AG20443 (cell line): ENCODE measurements at places on chromosomes 5 and 9.

DNA sequence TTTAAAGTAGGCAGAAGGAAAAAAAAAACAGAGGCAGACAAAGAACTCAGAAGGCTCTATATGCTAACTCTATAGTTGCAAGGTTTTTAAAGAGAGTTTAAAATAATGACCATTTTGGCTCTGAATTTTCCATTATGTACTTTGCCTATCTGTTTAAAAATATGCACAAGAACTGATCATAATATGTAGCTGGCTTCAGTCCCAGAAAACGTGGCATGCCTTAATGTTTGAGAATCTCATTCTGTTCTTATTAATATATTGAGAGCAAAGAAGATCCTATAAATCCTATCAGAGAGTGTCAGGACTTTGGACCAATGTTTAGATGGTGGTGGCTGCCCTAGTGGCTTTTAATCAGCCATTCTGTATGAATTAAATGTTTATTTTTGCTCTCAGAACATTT lies 121.5 kb downstream of the JMY start:
- DNase-seq, result no peak

GRCh38 chr5:102018690-102019089 lies 277.4 kb downstream of the SLCO4C1 start:
- DNase-seq, result no peak

GRCh38 chr9:133726401-133727276 lies 11.5 kb downstream of the SARDH start:
- DNase-seq, result peak; percentile 73

- DNase-seq, result peak; percentile 13
These were observed 995.8 kb upstream of the WWC1 start for GRCh38 chr5:167295681-167296005.

DNA sequence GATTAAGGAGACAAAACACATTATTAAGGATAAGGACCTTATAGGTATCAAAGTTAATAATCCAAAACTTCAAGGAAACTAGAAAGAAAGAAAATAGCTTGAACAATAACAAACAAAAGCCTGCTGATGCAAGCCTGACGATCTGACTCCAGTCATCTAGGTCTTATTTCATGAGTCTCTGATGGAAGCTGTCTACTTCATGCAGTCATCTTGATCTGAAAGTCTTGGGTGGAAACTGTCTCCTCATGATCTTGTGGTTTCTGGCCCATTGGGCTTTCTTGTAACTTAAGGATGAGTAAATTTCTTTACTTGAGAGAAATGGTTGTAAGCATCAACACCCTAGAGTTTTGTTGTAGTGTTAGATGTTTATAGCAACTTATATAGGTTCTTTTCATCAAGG lies 20.6 kb upstream of the PSIP1 start:
- DNase-seq, result no peak

GRCh38 chr9:89448821-89449220 lies 49.1 kb downstream of the SEMA4D start:
- DNase-seq, result no peak

- no peak for DNase-seq
These were observed 235.6 kb downstream of the RAB3C start for GRCh38 chr5:58818465-58818864.

- DNase-seq, result peak; percentile 89
These were observed 21.3 kb downstream of the NREP start for GRCh38 chr5:111735583-111736270.

DNA sequence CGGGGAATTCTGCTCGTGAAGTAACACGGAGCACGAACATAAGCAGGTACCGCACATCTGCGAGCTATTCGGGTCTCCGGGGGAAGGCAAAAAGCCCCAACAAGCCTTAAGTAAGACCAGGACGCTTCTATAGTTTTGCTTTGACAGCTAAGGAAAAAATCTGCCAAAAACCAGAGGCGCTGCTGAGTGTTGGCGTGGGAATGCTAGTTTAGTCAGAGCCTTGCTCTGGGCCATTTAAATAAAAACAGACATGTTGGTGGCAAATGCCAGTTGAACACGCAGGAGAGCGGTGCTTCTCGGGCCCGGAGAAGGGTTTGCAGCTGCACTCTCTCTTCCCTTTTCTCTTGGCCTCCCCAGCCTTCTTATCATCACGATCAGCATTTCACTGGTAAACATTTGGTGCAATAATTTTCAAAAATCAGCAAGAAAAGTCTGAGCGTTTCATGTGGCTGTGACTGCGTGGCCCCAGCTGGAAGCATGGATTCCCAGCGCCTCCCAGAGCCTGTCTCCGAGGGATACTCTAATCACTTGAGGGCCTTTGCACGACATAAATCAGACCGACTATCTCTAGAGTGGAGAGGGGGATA lies 6.4 kb upstream of the NOTCH1 start:
- peak; percentile 87 for DNase-seq

- DNase-seq, result peak; percentile 53
These were observed 149.7 kb upstream of the SPRY4 start for GRCh38 chr5:142474431-142475094.

DNA sequence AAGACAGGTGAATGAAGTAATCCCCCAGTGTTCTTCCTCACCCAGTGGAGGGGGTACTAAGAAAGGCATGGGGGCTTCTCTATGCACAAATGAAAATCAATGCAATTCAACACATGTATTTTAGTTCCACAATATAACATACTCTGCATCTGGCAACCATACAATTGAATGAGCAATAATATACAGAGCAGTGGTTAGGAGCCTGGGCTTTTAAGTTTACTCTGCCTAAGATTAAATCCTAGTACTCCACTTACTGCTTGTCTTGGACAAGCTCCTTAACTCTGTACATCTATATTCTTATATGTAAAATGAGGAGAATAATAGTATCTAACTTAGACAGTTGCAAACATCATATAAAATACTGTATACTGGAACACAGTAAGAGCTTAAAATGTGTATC lies 195.4 kb upstream of the TRIM32 start:
- no peak for DNase-seq

DNA sequence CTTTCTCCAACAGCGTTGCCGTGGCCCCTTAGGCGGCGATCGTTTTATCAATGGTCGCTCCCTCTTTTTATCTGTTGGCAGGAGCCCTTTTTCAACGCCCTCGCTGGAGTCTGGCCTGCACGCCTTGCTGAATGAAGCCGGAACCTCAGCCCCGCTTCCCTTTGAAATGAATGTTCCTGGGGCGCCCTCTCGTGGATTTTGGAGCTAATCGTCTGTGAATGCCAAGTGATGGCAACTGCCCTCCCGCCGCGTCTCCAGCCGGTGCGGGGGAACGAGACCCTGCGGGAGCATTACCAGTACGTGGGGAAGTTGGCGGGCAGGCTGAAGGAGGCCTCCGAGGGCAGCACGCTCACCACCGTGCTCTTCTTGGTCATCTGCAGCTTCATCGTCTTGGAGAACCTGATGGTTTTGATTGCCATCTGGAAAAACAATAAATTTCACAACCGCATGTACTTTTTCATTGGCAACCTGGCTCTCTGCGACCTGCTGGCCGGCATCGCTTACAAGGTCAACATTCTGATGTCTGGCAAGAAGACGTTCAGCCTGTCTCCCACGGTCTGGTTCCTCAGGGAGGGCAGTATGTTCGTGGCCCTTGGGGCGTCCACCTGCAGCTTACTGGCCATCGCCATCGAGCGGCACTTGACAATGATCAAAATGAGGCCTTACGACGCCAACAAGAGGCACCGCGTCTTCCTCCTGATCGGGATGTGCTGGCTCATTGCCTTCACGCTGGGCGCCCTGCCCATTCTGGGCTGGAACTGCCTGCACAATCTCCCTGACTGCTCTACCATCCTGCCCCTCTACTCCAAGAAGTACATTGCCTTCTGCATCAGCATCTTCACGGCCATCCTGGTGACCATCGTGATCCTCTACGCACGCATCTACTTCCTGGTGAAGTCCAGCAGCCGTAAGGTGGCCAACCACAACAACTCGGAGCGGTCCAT lies 10.0 kb downstream of the S1PR3 start:
- DNase-seq, result peak; percentile 88

DNA sequence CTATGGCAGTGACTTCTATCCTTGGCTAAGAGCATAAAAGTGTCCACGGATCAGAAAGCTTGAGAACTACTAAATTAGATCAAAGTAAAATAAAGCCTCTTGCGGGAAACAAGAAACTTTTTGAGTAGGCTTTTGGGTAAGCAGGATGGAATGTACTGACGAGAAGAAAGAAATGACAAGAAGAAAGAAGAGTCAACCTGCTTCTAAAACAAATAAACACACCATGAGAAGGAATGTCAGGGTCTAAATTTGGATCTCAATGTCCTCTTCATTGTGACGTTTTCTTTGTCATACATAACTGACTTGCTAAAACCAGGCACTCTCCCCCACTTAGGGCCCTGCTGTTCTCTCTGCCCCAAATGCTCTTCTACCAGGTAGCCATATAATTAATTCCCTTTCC lies 290.1 kb upstream of the PTGER4 start:
- no peak for DNase-seq

GRCh38 chr5:65986050-65986451 lies 59.7 kb downstream of the ERBIN start:
- no peak for DNase-seq

GRCh38 chr5:178544166-178544834 lies 45.9 kb downstream of the COL23A1 start:
- no peak for DNase-seq
